Activated CD4-positive, alpha-beta T cell treated with anti-CD3 and anti-CD28 coated beads, Interleukin-2, Interleukin-6, amounts not matched to agents 100 ng/mL and 50 ng/mL, durations not matched to agents 16 hours and 8 hours (primary cell): ENCODE measurements at places on chromosomes 7 and 10.

GRCh38 chr7:27478084-27478483 is 184.6 kb downstream of the HIBADH start:
- no peak for DNase-seq

DNA sequence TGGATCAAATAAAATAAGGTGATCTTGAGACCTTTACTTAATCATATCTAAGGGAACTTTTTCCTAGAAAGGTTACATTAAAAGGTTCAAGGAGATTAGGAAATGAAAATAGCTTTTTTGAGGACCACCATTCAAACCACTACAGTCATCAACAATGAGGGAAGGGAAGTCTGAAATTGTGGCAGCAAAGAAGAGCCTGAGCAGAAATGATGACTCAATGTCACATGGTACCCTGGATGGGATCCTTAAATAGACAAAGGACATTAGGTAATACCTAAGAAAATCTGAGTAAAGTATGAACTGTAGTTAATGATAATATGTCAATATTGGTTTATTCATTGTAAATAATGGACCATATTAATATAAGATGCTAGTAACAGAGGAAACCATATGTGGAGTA is 236.0 kb downstream of the SEMA3D start:
- no peak for DNase-seq

DNA sequence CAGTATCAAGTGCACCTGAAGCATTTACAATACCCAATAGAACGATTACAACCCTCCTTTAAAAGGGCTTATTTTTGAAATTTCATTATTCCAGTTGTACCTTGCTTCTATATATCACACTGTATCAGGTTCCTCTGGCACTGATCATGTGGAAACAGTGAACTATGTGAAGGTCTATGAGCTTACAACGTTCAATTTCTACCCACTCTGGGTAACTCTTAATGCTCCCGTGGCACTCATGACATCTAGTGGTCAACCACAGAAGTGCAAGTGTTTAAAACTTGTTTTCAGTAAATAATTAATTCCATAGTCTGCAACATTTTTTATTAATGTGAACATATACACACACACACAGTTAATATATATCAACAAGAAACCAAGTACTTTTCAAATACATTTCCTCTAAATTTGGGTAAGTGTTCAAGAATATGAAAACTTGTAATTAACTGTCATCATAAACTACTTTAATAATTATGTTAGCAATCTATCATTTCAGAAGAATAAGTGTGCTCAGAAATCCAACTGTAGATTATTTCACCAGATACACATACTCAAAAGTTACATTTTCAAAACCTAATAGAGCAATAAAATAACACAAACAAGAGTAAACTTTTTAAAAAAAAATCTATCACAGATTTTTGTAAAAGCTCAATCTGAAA is 61.0 kb downstream of the MPP7 start:
- DNase-seq: peak; percentile 48

DNA sequence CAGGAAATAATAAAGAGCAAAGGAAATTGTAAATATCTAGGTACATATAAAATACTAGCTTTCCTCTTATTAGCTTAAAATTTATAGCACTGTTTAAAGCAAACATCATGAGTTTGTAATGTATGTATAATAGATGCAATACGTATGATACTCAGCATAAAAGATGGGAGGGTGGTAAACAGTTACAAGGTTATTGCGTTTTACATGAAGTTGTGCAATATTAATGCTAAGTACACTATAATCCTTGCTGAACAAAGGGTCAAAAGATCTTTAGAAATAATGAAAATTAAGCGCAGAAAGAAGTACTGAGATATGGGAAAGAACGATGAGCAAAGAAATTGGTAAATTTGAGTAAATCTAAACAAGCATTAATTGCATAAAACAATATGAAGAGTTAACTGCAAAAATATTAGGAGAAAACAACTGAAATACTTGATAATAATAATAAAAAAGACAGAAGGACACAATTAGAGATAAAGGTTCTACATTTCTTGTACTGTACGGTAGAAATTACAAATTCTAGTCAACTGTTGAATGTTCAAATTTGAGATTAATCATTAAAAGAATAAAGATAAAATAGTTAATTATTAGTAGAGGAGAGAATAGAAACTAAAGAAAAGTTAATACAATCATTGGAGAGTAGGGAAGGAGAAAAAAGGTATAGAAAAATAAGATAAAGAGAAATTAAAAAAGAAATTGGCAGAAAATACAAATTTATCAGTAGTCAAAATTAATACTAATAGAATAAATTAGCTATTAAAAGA is 17.9 kb downstream of the C10orf67 start:
- no peak for DNase-seq

GRCh38 chr10:97184971-97185325 is 811 bp downstream of the SLIT1 start:
- no peak for DNase-seq

- DNase-seq: no peak
Observed at GRCh38 chr7:128924707-128925588, 12.8 kb upstream of the IRF5 start.

DNA sequence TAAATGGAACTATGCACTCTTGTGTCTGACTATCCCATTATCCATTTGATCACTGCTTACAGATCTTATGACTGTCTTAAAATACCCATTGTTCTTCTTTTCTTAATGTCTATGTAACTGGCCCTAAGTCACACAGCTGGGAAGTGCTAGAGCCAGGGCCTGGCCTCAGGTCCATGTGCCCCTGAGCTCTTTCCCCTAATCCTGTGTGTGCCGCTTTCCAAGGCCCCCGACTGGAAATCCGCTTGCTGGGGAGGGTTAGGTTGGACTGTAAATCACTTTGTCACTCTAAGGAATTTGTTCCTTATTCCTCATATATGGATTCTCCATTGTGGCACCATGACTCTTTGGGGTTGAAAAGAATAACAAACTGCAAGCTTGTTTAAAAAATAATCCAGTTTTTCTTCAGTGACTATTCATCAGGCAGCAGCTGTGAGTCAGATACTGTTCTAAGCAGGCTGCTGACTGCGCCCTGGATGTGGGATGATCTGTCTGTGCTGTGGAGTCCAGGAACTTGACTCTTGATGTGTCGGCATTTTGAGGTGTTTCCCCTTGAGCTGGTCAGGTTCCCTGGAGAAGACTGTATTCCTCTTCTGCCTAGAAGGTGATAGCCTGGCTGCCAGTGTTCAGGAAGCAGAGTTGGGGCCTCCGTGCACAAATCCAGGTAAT is 236.3 kb downstream of the SDK1 start:
- no peak for DNase-seq

GRCh38 chr7:29639386-29639785 is 75.8 kb downstream of the PRR15 start:
- DNase-seq: no peak

GRCh38 chr10:28684986-28685580 is 7.8 kb downstream of the BAMBI start:
- DNase-seq: no peak

- DNase-seq: peak; percentile 75
Observed at GRCh38 chr10:70758757-70759514, 26.2 kb downstream of the TBATA start.

GRCh38 chr10:133131053-133131452 is 29.0 kb upstream of the KNDC1 start:
- DNase-seq: no peak

GRCh38 chr10:133311570-133311969 is 2.9 kb downstream of the ZNF511 start:
- DNase-seq: no peak

DNA sequence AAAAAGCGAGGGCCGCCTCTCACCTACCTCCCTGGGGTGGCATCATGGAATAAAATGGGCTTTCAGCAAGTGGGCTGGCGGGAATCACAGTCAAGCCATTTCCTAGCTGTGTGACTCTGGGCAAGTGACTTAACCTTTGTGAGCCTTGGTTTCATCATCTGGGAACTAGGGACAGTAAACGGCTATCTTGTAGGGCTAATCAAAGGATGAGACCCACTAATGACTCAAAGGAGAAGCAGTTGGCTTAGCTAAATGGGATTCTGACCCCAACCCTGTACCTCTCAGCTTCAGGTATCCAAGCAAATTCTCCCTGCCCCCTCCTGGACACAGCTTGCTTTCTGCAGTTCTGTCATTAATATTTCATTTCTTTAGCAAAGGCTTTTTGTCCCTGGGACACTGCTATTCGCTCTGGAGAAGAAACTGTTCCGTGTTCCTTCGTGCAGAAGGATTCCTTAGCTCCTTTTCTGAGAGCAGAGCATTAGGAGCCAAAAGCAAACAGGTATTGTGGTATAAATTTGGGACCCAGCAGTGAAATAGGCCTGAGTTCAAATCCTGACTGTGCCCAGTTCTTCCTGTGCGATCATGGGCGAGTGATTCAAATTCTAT is 25.9 kb downstream of the TRIM8 start:
- DNase-seq: no peak

DNA sequence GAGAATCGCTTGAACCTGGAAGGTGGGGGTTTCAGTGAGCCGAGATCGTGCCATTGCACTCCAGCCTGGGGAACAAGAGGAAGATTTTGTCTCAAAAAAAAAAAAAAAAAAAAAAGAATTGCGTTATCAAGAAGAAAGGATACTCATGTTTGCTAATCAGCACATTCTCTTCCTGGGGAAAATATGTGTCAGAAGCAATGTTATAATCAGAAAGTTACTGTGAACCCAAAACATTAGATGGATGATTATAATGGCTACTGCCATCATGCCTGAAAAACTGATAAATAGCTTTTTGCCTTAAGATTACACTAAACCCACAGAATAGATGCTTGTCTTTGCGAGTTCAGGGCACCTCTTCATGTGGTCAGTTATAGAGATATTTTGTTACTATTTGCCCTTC is 24.3 kb upstream of the GNAI1 start:
- DNase-seq: no peak

DNA sequence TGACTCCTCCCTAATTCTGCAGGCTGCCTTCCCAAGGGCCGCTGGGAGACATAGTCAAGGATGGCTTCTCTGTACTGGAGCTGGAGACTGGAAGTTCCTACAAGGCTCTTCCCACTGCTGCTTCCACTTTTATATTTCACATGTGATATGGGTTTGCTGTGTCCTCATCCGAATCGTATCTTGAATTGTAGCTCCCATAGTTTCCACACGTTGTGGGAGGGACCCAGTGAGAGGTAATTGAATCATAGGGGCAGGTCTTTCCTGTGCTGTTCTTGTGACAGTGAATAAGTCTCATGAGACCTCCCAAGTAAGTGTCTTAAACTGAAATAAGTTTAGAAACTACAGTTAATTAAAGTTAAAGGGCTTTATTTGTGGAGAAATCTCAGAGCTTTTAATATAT is 47.0 kb upstream of the BICC1 start:
- no peak for DNase-seq

DNA sequence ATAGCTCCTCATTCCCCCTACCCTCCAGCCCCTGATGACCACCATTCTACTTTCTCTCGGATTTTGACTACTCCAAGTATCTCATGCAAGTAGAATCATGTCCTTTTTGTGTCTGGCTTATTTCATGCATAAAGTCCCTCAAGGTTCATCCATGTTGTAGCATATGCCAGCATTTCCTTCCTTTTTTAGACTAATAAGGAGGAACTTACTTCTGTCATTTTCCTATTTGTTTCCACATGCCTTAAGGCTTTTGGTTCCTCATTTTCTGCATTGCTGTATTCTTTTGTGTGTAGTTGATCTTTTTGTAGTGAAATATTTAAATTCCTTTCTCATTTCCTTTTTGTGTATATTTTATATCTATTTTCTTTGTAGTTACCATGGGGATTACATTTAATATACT is 376.9 kb downstream of the CALN1 start:
- no peak for DNase-seq

DNA sequence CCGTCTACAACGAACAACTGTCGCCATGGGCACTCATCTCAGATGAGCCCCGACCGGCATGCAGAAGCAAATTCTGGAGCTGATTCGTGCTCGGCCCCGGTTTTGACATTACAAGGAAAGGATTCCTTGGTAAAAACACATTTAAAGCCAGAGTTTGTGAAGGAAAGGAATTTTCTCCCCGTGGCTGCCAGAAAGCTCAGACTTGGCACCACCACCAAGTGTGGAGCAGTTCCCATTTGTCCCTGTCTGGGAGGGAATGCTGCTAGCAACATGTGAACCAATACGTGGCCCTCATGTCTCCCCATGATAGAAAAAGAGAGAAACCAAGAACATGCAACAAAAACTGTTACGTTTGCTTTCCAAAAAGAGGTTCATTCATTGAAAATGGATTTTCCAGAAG is 55.2 kb upstream of the DDC start:
- no peak for DNase-seq

GRCh38 chr10:48937796-48938195 is 1.8 kb downstream of the LRRC18 start:
- DNase-seq: no peak

DNA sequence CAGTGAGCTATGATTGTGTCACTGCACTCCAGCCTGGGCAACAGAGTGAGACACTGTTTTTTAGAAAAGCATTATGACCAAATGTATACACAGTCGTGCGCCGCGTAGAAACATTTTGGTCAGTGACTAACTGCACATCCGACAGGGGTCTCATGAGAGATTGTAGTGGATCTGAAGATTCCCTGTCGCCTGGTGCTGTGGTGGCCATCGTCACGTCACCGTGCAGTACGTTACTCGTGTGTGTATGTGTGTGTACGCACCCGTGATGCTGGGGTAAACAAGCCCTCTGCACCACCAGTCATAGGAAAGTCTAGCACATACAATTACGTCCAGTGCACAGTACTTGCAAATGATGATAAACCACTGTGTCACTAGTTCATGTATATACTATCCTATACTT is 109.4 kb downstream of the ELFN1 start:
- no peak for DNase-seq

DNA sequence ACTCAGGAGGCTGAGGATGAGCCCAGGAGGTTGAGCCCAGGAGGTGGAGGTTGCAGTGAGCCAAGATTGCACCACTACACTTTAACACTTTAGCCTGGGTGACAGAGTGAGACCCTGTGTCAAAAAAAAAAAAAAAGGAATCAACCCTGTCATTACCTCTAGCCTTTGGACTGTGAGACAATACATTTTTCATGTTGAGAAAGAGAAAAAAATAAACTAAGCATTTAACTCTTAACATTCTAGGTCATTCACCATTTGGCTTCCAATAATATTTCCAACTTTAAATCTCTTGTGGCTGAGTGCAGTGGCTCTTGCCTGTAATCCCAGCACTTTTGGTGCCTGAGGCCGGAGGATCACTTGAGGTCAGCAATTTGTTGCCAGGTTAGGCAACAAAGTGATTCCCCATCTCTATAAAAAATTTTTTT is 41.9 kb upstream of the TPST1 start:
- DNase-seq: no peak

DNA sequence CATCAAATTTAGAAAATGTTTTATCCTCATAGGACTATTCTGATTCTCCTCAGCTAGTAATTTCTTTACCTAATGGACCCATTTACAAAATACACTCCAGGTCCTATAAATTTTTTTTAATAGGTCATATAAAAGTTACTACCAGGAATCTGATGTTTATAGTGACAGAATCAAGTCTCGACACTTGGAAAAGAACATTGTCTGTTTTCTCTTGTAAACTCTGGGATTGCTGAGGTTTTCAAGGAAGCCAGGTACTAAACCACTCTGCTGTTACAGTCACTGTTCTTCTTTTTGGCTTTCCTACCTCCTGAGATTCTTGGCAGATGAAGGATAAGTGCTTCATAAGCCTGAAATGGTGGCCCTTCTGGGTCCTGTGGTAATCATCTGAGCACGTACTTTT is 493.1 kb downstream of the AUTS2 start:
- DNase-seq: no peak
